ENCODE measurements at places on chromosomes 12 and 14.

- no peak for DNase-seq
These were observed 322.4 kb upstream of the DCN start for GRCh38 chr12:91505006-91505405.

DNA sequence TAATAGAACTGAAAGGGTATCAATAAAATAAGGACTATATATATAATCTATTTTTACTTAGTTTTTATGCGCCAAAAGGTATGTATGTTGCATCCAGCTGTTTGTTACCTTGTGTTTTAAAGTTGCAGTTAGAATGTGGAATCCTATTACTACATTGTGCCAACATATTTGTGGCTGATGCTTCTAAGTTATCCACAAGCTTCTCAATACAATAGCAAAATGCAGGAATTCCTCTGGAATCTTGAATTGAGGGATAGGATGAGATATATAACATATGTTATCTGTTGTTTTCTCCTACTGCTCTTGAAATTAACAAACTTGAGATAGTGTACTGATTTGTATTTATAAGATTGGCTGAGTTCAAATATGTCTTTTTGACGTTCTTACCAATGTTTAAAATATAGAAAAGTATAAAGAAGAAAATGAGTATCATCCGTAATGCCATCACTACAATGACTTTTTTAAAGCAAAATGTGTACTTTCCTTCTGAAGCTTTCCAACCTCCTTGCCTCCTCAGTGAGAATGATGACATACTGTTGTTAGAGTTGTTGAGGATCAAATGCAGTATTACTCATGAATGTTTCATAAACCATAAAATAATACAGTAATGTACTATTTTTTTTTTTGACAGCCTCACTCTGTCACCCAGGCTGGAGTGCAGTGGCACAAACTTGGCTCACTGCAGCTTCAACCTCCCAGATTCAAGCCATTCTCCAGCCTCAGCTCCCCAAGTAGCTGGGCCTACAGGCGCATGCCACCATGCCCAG, 6.6 kb downstream of the RAP1B start:
- DNase-seq = no peak

DNA sequence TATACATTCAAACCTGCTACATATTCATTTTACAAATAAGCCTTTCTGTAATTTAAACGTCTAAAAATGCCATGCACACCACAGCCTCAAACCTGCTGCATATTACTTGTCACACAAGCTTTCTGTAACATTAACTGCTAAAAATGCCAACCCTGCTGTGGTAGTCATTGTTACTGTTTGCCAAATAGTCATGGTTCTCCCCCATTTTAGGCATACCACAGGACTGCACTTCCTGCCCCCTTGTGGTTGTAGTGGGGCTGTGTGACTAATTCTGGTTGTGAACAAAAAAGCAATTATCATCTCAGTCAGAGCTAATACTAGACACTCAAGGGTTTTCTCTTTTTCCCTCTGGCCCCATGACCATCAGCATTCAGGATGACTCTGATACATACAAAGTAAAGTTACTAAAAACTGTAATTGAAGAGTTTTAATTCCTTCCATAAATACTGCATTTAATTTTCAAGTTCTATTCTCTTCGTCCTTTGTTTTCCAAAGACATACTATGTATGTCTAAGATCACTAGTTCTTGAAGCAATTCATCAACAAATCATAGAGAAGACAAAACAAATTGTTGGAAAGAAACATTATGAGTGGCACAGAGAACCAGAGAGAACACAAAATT, 5.7 kb upstream of the SLC35F4 start:
- DNase-seq = no peak

DNA sequence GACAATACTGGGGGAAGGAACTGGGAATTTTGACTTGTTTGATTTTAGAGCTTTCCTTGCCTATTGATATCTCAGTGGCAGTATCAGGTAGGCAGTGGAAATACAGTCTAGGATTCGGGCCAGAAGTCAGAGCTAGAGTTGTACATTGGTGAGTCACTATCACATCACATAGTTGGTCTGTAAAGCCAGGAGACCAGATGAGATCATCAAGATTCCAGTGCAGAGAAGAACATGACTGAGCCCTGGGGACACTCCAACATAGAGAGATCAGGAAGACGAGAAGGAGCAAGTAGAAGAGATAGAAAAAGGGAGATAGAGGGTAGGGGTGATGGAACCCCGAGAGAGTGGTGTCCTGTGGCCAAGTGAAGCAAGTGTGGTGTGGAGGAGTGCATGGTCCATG, 46.6 kb upstream of the NR1H4 start:
- DNase-seq = no peak

GRCh38 chr12:21699851-21700250, 42.2 kb upstream of the LDHB start:
- no peak for DNase-seq
